H1 (cell line): ENCODE measurements at places on chromosomes 13 and 19. TPM values are rescaled to one million over a fixed set of nuclear protein-coding genes. Genes with fewer than 3 reads are reported as not detected.

The CD177 gene
- polyA plus RNA-seq: 10.0 and 10.5 TPM in 2 replicates

The MED25 gene
- polyA plus RNA-seq: 21.6 and 40.4 TPM in 2 replicates

DNA sequence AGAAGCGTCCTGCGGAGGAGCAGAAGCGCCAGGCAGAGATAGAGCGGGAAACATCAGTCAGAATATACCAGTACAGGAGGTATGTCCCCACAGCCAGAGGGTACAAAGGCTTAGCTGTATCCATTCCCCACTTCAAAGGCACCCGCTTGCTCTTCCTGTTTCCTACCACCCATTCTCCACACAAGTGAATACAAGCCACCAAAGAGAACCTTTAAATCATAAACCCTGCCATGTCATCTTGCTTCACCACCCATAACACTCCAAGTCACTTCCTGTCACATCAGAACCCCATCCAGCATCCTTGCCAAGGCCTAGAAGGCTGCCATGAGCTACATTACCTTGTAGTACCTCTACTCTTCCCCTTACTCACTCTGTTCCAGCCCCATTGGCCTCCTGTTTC lies 205.8 kb downstream of the LMO7 start:
- DNase-seq: no peak

DNA sequence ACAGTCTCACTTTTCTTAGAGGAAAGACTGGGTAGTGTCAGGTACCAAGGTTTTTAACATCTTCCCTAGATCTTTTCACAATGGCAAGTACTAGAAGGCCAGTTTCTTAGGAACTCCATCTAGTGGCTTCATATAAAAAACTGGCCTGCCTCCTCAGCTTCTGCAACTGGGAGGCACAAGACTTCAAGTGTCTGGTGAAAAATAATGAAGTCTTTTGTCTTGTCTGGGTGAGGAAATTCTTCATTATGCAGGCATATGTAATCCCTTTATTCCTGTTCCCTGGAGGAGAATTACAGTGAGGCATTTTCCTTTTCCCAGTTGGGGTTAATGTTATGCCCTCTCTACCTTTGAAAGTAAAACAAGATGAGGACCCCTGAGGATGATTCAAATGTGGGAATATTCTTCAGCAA lies 300.5 kb downstream of the NALCN start:
- DNase-seq: no peak

The TMEM59L gene
- polyA plus RNA-seq: 4.0 and 10.4 TPM in 2 replicates

DNA sequence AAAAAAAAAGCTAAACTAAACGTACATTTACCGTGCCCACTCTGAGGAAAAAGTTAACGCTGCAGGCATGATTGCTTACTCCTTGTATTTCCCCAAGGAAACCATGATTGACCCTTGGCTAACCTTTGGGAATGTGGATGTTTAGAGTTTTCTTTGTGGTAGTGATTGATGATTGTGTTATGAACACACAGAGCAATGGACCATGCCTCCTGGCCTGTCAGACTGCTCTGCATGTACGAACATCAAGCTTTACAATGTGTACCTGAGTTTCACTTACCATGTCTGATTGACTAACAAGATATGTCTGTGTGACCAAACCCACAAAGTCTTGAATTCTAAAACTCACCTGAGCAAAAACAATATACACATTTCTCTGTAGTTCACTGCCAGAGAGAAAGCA lies 35.1 kb downstream of the MYCBP2 start:
- no peak for DNase-seq

GRCh38 chr13:104592127-104592526 lies 1525.9 kb upstream of the SLC10A2 start:
- no peak for DNase-seq
